ENCODE measurements at places on chromosomes 4 and X.
A peak's percentile ranks its signal among the peaks of the same experiment; 100 is the strongest.

DNA sequence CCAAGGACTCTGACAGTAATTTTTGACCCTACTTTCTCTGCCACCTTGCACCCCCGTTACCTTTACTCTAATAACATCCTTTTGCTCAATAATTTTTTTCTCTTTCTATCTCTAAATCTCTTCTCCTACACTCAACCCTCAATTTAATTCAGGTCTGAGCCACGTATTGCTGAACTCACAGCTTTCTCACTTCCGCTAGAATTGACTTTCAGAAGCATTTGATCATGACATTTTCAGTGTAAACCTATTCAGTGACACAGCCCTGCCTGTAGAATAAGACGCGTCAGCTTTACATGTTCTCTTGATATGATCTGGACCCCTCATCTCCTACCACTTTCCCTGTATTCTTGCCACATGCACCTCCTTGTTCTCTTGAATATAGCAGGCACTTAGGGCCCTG lies 439.5 kb upstream of the MAGEB2 start:
- DNase-seq: no peak

DNA sequence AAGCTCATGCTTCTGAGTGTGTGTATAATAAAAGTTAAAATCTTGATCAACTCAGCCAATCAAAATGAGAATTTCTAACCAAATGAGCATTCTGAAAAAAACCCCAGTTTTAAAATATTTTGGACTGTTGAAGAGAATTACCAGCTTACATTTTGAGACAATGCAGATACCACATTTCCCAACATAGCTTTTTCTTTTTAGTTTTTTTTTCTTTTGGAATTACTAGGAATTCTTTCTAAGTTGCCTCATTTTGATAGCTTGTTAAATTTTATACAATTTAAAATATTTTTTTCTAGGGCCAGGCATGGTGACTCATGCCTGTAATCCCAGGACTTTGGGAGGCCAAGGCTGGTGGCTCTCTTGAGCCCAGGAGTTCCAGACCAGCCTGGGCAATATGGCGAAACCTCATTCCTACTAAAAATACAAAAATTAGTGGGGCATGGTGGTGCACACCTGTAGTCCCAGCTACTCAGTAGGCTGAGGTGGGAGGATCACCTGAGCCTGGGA lies 2.2 kb downstream of the RP2 start:
- DNase-seq: no peak

GRCh38 chrX:100368167-100368566 lies 41.9 kb downstream of the PCDH19 start:
- DNase-seq: no peak

DNA sequence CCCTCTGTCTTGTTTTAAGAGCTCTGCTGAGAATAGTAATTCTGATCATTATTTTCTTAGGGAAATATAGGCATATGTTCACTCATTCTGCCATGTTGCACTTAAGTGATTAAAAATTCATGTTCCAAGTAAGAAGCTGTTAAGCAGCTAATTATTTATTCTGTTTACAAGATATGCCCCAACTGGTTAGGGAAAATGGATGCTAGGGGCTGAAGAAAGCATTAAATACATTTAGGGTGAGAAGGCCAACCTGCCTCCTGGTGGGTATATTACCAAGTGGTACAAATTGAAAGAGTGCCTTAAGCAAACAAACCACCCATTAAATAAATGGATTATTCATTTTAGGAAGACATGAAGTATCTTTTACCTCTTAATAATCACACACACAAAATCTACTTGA lies 392.6 kb upstream of the EPHA5 start:
- no peak for DNase-seq

- no peak for DNase-seq
Observed at GRCh38 chr4:1582227-1582626, 101.9 kb downstream of the FAM53A start.

GRCh38 chr4:184453365-184454160 lies 20.8 kb downstream of the IRF2 start:
- peak; percentile 21 for DNase-seq

DNA sequence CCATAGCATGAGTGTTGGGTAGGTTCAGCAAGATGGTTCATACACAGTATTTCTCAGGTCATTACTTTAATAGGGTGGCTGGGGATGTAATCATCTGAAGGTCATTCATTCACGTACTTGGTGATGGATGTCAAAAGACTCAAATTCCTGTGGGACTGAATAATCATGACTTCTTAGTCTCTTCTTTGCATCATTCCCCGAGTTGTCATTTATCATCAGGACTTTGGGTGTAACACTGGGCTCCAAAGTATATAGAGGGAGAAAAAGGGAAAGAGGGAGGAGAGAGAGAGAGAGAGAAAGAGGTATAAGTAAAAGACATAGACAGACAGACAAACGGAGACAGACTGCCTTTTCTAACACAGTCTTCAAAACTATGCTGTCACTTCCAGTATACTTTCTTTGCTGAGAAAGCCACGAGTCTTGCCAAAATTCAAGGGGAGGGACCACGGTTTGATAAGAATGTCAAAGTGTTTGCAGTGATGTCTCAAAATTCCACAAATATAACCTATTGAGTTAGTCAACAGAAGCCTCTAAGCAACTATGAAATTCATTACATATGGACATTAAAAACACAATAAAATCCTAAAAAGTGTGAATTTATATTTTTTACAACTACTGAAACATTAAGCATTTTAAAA lies 55.9 kb downstream of the UGT2A3 start:
- no peak for DNase-seq

- DNase-seq: no peak
Observed at GRCh38 chrX:106987488-106987887, 12.5 kb downstream of the MORC4 start.

DNA sequence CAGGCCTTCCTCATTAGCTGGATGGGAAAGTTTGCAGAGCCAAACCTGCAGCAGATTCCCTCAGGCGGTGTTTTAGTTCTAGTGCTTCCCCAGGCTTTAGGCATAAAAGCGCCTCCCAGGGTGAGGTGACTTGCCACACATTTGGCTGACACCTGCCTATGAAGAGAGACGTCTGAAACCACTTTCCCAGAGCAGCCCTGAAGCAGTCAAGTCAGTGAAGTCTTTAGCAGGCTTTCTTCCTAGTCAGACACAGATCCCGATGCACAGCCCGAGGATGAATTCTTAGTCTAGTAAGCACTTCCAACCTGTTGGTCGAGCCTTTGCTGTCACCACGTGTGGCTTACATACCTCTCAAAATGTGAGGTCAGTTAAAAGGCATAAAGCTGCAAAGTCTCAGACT lies 484.1 kb downstream of the SMARCA1 start:
- DNase-seq: no peak

- DNase-seq: no peak
Observed at GRCh38 chr4:185099024-185099682, 43.9 kb upstream of the SLC25A4 start.

DNA sequence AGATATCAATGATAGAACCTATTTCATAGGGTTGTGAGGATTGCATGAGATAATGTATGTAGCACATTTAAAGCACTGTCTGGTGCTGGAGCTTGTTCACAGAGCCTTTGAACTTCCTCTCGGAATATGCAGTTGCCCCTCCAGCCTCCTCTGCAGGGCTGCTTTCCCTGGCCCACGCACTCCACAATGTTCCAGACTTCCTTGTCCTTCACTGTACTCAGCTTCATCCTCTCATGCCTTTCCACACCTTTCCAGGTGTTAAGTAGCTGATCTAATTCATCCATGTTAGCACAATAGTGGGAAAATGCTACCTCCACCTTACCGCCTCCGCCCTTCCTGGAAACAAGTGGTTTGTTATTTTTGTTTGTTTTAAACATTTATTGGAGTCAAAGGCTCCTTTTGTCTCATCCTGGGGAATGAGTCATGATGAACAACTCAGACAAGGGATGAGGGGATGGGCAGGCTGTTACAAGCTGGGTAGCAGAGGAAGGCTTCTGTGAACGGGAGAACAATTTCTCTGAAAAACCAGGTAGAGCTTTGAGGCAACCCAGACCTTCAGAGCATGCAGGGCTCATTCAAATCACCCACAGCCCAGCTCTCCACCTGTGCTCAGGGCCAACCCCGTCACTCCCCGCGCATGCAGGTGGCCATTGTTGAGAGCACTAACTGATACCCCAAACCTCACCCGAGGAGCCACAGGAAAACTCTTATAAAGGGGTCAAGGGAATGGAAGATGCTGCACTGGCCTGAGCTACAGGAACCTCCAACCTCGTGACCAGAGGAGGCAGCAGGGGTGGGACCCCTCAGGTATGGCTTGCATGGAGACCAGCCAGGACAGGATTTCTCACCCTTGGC lies 84.9 kb upstream of the TBL1X start:
- DNase-seq: no peak

DNA sequence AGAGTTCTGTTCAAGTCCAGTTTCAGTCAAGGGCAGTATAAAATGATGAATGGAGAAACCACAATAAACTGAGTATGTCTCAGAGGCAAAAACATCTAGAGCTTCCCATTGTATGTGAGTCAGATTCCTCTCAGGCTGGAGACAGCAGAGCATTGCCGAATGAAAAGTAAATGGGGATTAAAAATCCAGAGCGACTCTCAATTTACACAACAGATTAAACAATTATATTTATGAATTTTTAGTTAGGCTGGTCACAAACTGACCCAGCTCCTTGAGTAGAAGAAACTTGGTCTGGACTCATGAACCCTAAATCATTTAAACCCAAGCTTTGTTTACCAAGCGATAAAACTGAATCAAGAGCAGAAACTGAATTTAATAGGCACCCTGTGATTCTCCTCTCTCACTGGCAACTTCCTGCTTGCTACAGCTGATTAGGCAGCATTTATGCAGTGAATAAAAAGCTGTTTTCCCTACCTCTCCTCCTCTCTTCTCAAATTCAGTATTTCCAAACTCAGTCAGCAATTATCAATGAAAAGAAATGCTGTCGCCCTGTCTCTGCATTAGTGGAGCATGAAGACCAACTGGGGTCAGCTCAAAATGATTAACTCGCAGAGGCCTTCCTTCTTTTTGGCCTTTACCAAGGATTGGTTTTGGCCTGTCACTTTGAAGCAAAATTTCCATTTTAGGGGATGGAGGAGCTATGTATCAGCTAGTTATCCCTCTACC lies 568.0 kb downstream of the PDHA2 start:
- no peak for DNase-seq

- DNase-seq: no peak
Observed at GRCh38 chr4:166017804-166018203, 144.8 kb downstream of the TLL1 start.

- DNase-seq: no peak
Observed at GRCh38 chr4:10075953-10076391, 40.6 kb downstream of the WDR1 start.

DNA sequence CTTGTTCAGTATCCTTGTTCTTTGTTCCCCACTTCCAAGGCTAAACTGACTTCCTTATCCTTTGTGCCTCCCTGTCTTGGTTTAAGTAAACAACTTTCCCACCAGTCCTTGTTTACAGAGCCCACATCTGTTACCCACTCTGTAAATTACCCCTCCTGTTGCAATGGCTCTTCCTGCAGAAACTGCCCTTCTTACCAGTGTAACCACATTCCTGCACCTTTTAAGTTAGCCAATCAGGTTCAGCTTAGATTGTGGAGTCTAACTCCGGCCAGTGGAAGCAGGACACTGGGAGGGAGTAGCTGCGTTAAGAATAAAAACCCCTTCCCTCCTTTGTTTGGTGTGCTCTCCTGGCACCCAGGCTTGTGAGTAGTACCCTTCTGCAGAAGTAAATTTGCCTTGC lies 360.9 kb downstream of the PRDM5 start:
- no peak for DNase-seq

DNA sequence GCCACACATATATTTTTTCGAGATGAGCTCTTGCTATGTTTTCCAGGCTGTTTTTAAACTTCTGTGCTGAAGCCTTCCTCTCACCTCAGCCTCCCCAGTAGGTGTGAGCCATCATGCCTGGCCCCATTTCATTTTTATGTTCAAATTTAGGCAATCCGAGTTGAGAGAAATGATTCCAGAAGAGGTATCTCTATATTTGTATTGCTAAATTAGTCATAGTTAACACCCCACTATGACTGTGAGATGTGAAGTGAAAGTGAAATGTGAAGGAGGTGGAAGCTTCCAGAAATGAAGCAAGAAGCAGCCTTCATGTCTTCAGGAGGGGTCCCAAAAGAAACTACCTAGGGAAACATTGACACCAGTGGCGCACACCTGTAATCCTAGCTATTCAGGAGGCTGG lies 17.7 kb downstream of the APELA start:
- DNase-seq: no peak

Measured in CD4-positive, alpha-beta T cell (primary cell).